Lower lobe of right lung (tissue), 2 donors: ENCODE measurements at places on chromosomes 1 and 21. TPM values are rescaled to one million over a fixed set of nuclear protein-coding genes. Genes with fewer than 3 reads are reported as not detected.

- H3K27me3 ChIP-seq = no peaks in the 10 kb centered on the region
- H3K4me3 ChIP-seq = no peak overlapping the region
- H3K4me1 ChIP-seq = no peaks in the 10 kb centered on the region
- peak; percentile 35 for DNase-seq
- H3K36me3 ChIP-seq = no peaks in the 10 kb centered on the region
Observed at GRCh38 chr21:42032968-42033367, 22.8 kb upstream of the ZBTB21 start.

DNA sequence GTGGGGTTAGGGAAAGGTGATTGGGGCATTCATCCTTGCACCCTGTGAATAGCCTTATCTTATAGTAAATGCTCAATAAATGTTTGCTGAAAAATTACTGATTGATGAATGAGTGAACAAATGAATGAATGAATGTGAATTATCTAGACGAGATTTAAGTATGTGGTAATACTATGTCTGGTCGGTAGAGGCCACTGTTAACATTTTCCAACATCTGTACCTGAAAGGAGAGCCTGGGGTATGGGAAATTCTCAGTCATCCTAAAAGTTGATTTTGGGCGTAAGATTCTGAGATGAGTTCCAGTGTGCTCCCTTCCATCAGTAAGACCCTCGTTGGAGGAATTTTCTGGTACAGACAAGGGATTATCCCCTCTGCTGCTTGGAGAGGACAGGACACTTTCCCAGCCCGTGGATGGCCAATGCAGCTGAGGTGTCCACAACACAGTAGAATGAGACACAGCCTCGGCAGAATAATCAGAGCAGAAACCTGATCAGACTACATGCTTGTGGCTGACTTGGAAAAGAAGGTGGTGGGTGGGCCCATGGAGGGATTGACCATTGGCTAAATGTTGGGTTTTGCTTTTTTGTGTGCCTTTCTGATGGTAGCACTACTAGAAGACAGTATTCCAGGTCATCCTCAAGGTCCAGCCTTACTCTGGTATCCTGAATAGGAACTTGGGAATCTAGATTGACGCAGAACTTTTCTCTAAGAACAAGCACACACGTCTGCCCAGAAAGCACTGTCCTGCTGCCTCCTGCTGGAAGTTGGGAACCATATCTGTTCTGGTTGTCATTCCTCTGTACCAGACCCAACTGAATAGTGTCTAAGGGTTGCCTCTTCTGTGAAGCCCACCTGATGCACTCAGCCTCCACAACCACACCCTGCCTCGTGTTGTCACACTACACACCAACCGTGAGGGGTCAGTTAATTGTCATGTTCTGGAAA is 262.0 kb downstream of the TNR start:
- DNase-seq = no peak
- H3K27ac ChIP-seq = no peak overlapping the region
- H3K4me1 ChIP-seq = peaks cover 13% of the 10 kb centered on the region
- no peaks in the 10 kb centered on the region for H3K36me3 ChIP-seq
- no peaks in the 10 kb centered on the region for H3K27me3 ChIP-seq

DNA sequence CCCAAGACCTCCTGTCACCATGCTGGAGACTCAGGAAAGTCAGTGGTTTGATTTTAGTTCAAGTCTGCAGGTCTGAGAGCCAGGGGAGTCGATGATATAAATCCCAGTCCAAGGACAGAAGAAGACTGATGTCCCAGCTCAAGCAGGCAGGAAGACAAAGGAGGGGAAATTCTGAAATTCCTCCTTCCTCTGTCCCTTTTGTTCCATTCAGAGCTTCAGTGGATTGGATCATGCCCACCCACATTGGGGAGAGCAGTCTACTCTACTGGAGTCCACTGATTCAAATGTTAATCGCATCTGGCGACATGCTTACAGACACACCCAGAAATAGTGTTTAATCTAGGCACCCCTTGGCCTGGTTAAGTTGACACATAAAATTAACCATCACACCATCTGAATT is 7.2 kb upstream of the ADAMTS1 start:
- no peak overlapping the region for H3K4me3 ChIP-seq
- peaks cover 3% of the 10 kb centered on the region for H3K27me3 ChIP-seq
- H3K36me3 ChIP-seq = no peaks in the 10 kb centered on the region
- H3K4me1 ChIP-seq = peaks cover under 1% of the 10 kb centered on the region

DNA sequence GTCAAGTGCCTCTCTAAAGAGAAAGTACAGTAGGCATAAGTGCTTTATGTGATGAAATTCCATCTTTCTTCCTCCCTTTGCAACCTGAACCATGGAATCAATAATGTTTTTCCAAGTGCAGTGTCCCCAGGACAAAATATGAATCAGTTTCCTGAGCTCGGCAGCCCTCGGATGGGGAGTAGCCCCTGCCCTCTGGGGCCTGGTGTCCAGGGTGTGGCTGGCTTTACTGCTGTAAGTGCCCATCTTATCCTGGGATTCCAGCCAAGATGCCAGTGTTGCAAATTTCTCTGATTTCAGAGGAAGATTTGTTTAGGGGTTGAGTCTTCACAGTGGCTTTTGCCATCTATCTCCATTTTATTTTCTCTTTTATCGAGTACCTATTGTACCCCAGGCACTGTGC is 40.5 kb upstream of the SRP9 start:
- no peaks in the 10 kb centered on the region for H3K27me3 ChIP-seq
- peak overlapping the region; percentile 57 for H3K27ac ChIP-seq
- DNase-seq = no peak
- no peaks in the 10 kb centered on the region for H3K36me3 ChIP-seq
- H3K4me3 ChIP-seq = no peak overlapping the region

DNA sequence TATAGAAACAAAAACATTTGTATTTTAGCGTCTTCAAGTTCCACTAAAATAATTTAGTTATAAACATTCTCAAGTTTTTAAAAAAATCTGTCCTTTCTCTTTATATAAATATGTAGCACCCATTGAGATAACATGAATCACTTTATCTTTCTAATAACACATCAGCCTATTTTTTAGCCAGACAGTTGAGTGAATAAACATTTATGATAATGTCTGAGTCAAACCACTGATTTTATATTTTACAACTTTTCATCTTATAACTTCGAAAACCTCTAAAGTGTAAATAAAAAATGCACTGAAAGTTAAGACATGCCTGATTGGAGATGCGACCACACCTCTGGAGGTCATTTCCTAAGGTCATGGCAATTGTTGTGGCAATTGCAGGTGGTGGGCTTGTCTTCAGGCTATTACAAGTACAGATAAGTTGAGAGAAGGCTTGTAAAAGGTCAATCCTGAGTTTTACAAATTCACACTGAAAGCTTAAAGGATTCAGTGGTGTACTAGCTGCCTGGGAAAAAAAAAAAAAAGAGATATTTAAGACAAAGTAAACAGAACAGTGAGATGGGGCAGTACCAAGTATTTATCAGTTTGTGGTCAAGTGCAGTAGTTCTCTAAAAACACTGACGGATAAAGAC is 67.0 kb downstream of the INTS7 start:
- no peak for DNase-seq
- H3K27me3 ChIP-seq = no peaks in the 10 kb centered on the region
- H3K4me3 ChIP-seq = no peak overlapping the region
- no peak overlapping the region for H3K27ac ChIP-seq
- no peaks in the 10 kb centered on the region for H3K36me3 ChIP-seq

GRCh38 chr1:184574588-184574987 is 180.1 kb downstream of the EDEM3 start:
- no peak for DNase-seq
- peak overlapping the region; percentile 44 for H3K27ac ChIP-seq
- H3K27me3 ChIP-seq = no peaks in the 10 kb centered on the region

- no peaks in the 10 kb centered on the region for H3K27me3 ChIP-seq
- H3K36me3 ChIP-seq = peaks cover 18% of the 10 kb centered on the region
- H3K4me3 ChIP-seq = peak overlapping the region; percentile 93
- H3K4me1 ChIP-seq = peaks cover 32% of the 10 kb centered on the region
- H3K27ac ChIP-seq = peak overlapping the region; percentile 97
Observed at GRCh38 chr1:108199201-108199691, 897 bp downstream of the SLC25A24 start.

GRCh38 chr1:101971304-101971703 is 25.4 kb downstream of the OLFM3 start:
- DNase-seq = no peak
- no peaks in the 10 kb centered on the region for H3K27me3 ChIP-seq
- no peak overlapping the region for H3K27ac ChIP-seq
- H3K36me3 ChIP-seq = no peaks in the 10 kb centered on the region
- no peaks in the 10 kb centered on the region for H3K4me1 ChIP-seq

GRCh38 chr21:28632755-28633408 is 359.8 kb downstream of the LTN1 start:
- H3K4me1 ChIP-seq = peaks cover 2% of the 10 kb centered on the region
- no peak for DNase-seq
- H3K4me3 ChIP-seq = no peak overlapping the region
- no peaks in the 10 kb centered on the region for H3K27me3 ChIP-seq
- peak overlapping the region; percentile 19 for H3K27ac ChIP-seq

DNA sequence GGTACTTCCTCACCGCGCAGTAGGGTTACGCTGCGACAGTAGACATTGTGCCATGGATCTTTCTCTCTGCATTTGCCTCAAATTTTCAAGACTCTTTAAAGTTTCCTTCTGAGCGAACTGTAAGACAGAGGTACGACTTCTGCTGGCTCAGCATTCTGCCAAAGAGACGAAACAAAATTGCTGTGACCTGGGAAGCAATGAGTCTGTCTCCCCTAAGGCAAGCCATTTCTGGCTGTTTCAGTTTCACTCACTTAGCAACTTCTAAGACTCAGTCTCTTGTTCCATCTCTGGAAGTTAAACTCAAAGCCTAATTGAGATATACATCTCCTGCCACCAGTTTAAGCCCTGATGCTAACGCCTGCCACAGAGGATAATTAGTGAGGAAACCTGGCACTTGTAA is 510.9 kb upstream of the DAB1 start:
- H3K4me1 ChIP-seq = no peaks in the 10 kb centered on the region
- no peak overlapping the region for H3K27ac ChIP-seq
- DNase-seq = no peak
- H3K27me3 ChIP-seq = no peaks in the 10 kb centered on the region

DNA sequence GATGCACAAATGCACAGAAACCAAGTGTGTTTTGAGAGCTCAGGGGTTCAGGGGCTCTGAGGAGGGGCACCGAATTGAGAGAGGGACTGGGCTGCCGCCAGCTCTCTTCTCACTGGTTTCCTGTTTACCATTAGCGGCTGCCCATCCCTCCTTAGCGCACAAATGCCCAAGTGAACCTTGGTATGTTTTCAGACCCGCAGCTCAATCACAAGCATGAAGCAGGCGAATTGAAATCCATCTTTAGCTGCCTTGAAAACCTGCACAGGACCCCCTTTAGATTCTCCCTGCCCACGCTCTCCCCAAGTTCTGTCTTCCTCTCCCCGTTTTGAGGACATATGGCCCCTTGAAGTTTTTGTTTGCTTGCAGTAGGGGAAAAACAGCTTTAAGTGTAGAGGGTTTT is 61.1 kb upstream of the ACOT11 start:
- DNase-seq = no peak
- no peak overlapping the region for H3K4me3 ChIP-seq
- H3K36me3 ChIP-seq = no peaks in the 10 kb centered on the region
- peak overlapping the region; percentile 38 for H3K27ac ChIP-seq

GRCh38 chr1:220527279-220527907 is 543 bp upstream of the MARK1 start:
- H3K27ac ChIP-seq = peak overlapping the region; percentile 68
- H3K4me3 ChIP-seq = peak overlapping the region; percentile 67
- no peak for DNase-seq
- H3K36me3 ChIP-seq = no peaks in the 10 kb centered on the region

DNA sequence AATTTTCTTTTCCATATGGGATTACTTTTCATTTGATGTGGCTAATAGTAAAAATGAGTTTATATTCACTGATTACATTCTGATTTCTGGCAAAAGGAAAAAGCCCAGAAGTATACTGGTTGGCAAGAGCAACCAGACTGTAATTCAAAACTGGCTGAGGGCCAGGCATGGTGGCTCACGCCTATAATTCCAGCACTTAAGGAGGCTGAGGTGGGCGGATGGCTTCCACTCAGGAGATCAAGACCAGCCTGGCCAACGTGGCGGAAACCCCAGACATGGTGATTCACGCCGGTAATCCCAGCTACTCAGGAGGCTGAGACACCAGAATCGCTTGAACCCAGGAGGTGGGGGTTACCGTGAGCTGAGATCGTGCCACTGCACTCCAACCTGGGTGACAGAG is 14.5 kb downstream of the SYT11 start:
- H3K4me3 ChIP-seq = no peak overlapping the region
- no peaks in the 10 kb centered on the region for H3K4me1 ChIP-seq
- no peak for DNase-seq
- H3K27ac ChIP-seq = no peak overlapping the region

- H3K27ac ChIP-seq = no peak overlapping the region
- no peaks in the 10 kb centered on the region for H3K27me3 ChIP-seq
- no peak overlapping the region for H3K4me3 ChIP-seq
- no peaks in the 10 kb centered on the region for H3K4me1 ChIP-seq
- no peak for DNase-seq
Observed at GRCh38 chr1:84732520-84732919, 42.3 kb upstream of the SSX2IP start.

DNA sequence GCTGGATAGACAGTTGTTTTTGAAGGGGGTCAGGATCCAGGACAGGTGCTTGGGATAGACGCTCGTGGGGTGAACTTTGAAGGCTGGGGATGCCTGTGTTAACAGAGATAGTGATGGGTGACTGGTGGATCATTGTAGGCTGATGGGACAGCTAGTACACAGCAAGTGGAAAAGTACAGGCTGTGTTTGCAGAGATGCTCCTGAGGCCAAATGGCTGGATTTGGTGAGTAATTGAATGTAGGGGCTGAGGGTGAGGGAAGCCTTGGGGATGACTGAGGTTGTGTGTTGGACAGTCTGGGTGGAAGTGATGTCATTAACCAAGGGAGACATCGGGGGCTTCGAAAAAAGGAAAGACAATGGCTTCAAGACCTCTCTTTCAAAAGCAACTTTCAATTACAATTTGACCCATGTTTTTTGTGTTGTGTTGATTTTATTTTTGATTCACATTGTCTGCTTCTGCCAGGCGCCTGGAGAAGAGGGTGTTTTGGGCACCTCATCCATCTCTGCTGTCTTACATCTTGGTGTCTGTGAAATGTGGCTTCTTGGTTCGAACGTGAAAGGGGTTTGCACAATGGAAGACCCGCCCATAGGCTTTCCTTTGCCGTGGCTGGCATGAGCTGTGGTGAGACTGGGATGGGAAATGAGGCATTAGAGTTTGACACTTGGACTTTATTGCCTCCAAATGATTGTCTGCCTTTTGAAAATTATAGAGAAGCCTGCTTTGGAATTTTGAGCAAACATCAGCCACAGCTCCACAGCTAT is 147.5 kb downstream of the FOXD2 start:
- DNase-seq = no peak
- H3K4me1 ChIP-seq = peaks cover 21% of the 10 kb centered on the region
- no peaks in the 10 kb centered on the region for H3K36me3 ChIP-seq
- H3K27me3 ChIP-seq = no peaks in the 10 kb centered on the region
- no peak overlapping the region for H3K27ac ChIP-seq

- H3K27me3 ChIP-seq = no peaks in the 10 kb centered on the region
- peaks cover 54% of the 10 kb centered on the region for H3K4me1 ChIP-seq
- peak; percentile 74 for DNase-seq
- H3K27ac ChIP-seq = peak overlapping the region; percentile 78
- H3K36me3 ChIP-seq = peaks cover 25% of the 10 kb centered on the region
- H3K4me3 ChIP-seq = no peak overlapping the region
Observed at GRCh38 chr1:18922319-18922726, 20.0 kb upstream of the ALDH4A1 start.

The OR2L2 gene
- not detected for total RNA-seq

The PLA2G5 gene
- 7.4 TPM for total RNA-seq

The C1orf226 gene
- total RNA-seq = 6.3 TPM

The CYP4A11 gene
- total RNA-seq = not detected

The SLC9C2 gene
- 1.4 TPM for total RNA-seq

The KIRREL1 gene
- total RNA-seq = 26.9 TPM

The CHRNB2 gene
- not detected for total RNA-seq

The RSPH1 gene
- 18.1 TPM for total RNA-seq

The LCE1B gene
- total RNA-seq = not detected

The GPA33 gene
- 3.6 TPM for total RNA-seq

The UTS2 gene
- not detected for total RNA-seq

The HSD3B2 gene
- total RNA-seq = not detected
